ENCODE measurements at places on chromosomes 12 and 14. TPM values are rescaled to one million over a fixed set of nuclear protein-coding genes. Genes with fewer than 3 reads are reported as not detected.

DNA sequence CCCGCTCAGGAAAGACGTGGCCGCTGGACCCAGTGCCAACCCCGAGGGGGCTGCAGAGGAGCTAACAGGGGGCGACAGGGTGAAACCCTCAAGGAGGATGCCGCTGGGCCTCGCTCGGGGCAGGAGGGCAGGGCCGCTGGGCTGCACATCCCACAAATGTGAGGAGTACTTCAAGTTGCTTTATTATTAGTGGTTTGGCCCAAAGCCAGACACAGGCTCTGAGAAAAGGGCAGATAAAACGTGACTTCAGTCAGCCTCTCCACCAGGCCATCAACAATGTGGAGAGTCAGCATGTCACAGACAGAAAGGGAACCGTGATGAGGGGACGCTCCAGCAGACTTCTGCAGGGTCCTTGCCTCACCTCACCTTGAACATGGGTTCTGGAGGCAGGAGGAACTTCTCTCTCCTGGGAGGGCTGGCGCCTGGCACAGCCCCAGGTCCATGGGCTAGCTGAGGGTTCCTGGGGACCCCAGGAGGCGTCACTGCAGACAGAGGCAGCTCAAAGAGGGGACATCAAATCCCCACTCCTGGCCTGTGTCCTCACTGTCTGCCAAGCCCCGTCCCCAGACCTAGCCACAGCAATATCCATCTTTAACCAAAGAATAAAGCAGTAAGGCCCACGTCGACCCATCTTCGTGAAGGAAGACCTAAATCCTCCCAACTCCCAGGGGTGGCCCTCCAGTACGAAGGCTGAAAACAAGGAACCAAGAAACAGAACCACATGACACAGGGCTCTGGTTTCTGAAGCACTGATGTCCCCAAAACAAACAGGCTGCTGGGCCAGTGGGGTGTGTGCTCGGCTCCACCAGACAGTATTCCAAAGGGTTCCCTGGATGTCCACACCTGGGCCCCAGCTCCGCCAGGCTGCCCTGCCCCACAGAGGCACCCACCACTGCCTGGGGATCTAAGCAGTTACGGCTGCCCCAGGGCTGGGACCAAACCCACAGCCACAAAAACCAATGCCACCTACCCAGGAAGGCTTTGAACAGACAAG lies 35.1 kb downstream of the CCDC85C start:
- no peak for ATAC-seq

DNA sequence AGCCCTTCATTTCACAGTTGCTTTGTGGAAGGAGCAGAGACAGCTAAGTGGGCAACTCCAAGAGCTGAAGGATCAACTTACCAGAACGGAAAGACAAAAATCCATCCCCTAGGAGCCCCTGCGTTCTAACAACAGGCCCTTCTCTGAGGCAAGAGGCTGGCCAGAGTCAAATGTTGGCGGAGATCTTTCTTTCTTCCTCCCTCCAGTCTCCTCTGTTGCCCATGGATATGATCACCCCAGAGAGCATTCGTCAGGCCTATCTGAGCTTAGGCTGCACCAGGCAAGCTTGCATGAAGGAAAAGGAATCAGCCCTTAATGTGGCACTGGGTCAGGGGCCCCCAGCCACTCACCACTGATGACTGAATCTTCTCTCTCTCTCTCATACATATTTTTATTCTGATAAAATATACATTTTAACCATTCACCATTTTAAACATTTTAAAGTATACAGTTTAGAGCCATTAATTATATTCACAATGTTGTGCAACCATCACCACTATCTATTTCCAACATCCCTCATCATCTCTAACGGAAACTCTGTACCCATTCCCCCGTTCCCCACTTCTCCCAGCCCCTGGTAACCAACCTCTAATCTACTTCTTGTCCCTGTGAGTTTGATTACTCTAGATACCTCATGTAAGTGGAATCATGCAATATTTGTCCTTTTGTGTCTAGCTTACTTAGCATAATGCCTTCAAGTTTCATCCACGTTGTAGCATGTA lies 52.9 kb upstream of the CCND2 start:
- ATAC-seq = no peak

DNA sequence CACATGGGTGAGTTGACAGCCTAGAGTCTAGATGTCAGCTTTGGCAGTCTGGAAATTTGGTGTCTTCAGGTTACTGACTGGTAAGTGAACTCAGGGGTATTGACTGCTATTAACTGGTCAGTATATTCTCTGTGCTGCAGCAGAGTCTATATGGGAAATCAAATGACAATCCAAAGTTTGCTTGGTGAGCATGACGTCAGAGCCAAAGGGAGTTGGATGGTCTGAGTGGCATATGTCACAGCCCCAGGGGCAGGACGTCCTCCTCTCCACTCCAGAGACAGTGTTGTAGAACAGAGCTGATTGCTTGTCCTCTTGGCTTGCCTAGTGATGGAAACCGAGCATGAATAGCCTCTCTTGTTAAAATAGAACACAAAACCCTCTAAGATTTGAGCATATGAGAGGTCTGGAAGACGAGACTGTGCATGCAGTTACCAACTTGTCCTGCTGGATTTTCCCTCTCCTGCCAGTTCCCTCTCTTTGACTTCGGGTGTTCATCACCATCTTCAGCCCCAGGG lies 3.3 kb upstream of the TBC1D30 start:
- no peak for ATAC-seq

- no peak for ATAC-seq
These were observed 855.6 kb downstream of the SLC16A7 start for GRCh38 chr12:60451457-60451856.

DNA sequence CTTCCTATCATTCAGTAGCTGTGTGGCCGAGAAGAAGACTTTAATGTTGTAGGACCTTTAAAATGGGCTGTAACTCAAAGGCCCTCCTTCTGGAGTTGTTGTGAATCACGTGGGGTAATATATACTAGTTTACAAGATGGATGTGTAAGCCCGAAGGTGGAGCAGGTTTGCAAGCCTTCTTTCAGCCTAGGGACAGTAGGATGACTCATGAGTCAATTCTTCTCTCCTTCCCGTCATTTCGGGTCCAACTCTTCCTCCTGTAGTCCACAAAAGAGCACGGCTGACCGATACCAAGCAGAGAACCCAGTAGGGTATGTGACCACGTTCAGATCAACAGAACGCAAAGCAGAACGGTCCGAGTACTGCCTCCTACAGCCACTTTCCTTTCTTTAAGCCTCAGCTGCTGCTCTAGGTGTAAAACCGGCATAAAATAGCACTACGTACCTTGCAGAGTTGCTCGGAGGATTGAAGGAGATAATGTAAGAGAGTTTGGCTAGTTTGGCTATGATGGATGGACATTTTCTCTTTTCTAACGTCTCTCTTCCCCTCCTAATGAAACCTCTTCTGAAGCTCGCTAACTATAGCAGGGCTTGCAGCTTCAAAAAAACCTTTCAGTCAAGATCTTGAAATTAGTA lies 1.3 kb upstream of the RASSF3 start:
- peak; percentile 2 for ATAC-seq

DNA sequence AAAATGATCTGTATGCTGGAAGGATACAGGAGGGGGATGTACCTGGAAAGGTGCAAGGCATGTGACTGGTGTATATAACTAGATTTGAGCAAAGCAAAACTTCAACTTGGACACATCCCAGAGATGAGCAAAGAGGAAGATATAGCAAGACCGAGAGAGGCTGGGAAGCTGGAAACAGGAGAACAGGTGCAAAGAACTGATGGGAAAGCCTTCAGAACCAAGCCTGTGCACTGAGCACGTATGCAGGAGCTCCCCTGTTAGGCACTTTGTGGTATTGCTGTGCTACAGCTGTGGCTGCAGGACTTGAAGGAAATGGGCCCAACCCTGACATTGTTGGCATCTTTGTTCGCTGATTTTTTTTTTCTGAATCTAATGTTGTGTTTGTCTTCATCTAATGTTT lies 120.7 kb upstream of the PWP1 start:
- ATAC-seq = no peak

- no peak for ATAC-seq
These were observed 56.1 kb upstream of the DDX11 start for GRCh38 chr12:31017535-31017934.

DNA sequence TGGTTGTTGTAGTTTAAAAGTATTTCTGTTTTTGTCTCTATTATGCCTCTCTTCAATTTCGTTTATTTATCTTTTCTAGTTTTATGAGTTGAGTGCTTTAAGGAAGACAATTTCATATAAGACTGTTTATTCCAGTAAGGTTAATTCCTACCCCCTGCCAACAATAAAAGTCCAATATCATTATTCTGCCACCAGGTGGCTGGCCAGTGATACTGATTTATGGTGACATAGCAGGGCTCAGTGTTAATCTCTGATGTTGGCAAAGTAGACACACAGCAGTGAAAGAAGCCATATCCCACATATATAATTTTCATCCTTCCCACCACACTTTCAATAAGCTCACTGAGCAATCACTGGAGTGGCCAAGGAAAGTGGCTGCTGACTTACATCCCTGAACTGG lies 69.0 kb upstream of the BMP4 start:
- ATAC-seq = no peak

GRCh38 chr12:110023059-110023980 lies 24.1 kb downstream of the ANKRD13A start:
- no peak for ATAC-seq

GRCh38 chr12:94284859-94285258 lies 136.5 kb downstream of the PLXNC1 start:
- ATAC-seq = peak; percentile 30

DNA sequence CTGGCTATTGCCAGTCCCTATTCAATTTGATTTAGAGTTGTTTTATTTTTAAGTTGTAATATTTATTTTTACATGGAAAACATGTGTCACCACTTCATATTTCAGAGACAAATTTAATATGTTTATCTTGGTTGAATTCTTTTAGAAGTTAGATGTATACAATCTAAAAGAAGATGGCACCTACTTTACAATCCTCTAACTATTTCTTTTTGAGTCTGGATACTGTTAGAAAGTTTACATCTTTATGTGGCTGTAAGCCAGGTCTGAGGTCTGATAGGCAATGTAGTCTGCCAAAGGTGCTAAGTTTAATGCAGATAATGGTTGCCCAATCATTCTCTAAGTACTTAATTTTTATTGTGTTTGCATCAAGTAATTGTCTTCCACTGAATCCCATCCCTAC lies 7.2 kb upstream of the LMO3 start:
- ATAC-seq = no peak

DNA sequence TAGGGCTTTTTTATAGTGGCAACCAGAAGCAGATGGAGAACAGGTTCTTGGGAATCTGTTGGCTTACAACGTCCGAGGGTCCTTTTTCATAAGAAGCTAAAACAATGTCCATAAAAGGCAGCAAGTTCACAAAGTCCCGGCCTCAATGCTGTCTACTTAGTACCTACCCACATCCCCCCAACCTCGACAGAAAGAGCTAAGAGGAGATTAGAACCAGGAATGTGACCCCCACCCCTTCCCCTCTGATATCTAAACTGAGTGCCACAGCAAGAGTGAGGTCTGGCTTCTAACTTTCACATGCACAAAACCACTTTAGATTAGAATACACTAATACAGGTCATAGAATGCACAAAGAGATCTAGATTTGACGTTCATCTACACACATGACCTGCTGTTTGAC lies 4.5 kb downstream of the DPF3 start:
- ATAC-seq = no peak

- peak; percentile 59 for ATAC-seq
These were observed 15.0 kb upstream of the FOXG1 start for GRCh38 chr14:28751467-28752058.

- no peak for ATAC-seq
These were observed 815.8 kb downstream of the BCL11B start for GRCh38 chr14:98456231-98456630.

DNA sequence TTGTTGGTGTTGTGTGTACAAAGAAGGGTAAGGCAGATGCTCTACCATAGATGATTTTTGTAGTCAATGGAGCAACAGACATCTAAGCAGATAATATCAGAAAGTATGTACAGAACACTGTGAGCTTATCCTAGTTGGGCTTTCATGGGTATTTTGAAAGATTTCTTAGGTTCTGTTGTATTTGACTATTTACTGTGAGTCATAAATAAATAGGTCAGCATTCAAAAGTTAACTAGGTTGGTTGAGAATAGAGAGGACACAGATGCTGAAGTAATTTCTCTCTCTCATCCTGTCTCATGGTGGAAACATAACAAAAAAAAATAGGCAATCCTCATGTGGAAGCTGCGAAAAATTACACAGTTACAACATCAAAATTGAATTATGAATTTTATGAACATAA lies 413.5 kb downstream of the CCDC91 start:
- ATAC-seq = no peak

DNA sequence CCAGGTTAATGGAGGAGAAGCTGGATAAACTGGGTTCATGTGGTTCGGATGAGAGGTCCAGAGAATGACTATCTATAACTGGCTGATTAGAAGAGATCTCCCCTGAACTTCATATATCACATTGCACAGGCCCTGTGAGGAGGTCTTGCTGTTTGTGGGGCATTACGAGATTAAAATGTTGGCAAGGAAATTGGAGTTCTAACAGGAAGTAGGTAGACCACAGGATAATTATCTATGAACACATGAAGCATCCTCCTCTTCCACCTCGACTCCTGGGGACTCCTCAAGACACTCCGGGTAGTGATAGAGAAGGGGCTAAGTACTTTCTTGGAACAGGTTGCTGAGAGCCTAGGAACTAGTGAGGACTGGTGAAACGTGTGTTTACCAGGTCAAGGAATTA lies 418.8 kb downstream of the KCNH5 start:
- ATAC-seq = no peak

DNA sequence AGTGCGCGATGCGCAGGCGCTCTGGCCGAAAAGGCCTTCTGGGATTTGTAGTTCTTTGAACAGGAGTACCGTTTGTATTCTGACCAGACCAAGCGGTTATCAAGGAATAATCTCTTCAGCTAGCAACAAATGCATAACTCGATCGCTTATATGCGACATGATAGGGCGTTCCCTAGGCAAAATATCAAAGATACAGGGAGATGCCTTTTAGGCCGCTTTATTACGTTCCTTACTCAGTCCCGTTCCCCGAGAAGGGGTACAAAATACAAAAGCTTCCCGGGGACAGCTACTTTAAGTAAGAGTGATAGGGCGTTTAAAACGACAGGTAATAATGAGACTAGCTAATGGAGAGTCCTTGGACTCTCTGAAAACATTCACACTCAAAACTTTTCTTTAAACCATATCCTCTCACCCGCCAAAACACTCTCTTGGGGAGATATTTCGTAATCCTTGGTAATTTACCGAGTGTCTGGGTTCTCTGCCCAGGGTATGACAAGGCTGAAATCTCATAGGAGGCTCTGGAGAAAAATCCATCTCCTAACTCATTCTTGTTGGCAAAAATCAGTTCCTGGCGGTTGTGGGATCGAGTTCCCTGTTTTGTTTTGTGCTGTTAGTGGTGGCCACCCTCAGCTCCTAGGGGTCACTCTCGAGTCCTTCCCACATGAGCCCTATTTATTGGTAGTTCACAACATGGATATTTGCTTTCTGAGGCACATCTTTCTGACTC lies 412 bp upstream of the SNW1 start:
- ATAC-seq = peak; percentile 9

The PTPN11 gene
- 32.1 TPM for total RNA-seq

The DHRS4L2 gene
- total RNA-seq = 3.9 TPM

The TUBA1A gene
- 2,810 TPM for total RNA-seq

The C12orf57 gene
- total RNA-seq = 765 TPM

The ITGA7 gene
- total RNA-seq = 14.2 TPM

All from motor neuron (in vitro differentiated cells).